ENCODE measurements at places on chromosomes 7 and 10.

- no peak for DNase-seq
Measured at GRCh38 chr10:1049425-1049958, 573 bp upstream of the IDI1 start.

GRCh38 chr7:54985426-54986330 is 33.1 kb upstream of the EGFR start:
- DNase-seq = no peak

DNA sequence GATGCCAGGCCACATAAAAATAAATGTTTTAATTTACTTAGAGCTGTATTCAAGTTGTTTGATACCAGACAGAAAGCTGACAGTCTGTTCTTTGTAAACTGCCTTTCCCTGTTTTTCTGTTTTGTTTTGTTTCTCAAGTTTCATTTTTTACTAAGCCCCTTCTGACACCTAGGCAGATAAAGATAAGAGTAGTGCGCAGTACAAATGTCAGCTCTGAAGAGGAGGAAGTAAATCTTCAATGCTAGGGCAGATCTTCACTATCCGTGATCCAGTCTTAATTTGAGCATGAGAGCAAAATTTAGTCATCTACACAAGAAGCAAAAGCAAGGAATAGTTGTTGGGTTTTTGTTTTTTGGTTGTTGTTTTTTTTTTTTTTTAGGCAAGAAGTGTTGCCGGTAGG is 27.3 kb downstream of the MTURN start:
- no peak for DNase-seq

- DNase-seq = no peak
Measured at GRCh38 chr10:79335094-79335469, 12.2 kb upstream of the PPIF start.

DNA sequence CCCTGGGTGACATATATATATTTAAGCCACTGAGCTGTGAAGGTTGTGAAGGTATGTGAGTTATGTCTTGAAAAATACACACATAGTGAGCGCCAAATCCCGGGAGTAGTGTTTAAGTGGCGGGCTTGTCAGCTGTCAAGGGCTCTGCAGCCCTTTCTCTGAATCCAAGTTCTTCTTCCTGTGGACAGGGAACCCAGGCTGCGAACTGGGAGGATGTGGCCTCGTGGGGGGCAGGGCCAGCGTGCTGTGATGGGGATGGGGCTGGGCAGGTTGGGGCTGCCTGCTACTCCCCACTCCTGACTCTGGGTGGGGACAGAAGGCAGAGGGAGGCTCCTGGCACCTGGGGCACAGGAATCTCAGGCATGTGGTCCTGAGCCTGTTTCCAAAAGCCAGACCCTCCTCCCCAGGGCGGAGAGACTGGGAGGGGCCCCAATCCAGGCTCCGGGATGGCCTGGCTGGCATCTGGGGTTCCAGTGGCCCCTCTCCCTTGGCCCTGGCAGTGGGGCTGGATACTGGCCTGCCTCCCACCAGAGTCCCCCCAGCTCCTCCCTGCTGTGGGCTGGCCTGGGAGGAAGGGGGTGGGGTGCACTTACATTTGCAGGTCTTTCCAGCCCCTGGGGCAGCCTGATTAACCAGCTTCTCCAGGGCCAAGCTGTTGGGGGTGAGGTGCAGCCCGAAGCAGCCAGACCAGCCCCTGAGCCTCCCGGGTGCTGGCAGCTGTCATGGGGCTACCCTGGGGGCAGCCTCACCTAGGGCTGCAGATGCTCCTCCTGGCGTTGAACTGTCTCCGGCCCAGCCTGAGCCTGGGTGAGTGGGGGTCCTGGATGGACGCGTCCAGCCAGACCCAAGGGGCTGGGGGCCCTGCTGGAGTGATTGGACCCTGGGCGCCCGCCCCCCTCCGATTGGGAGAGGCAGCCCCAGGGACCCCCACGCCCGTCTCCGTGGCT is at the start of gene UPK3B:
Gene UPK3B (plus strand): TSS at position 622 of the 947 bp plus-strand sequence. CDS start 101 bp downstream, at position 723.
- DNase-seq = peak; percentile 24

DNA sequence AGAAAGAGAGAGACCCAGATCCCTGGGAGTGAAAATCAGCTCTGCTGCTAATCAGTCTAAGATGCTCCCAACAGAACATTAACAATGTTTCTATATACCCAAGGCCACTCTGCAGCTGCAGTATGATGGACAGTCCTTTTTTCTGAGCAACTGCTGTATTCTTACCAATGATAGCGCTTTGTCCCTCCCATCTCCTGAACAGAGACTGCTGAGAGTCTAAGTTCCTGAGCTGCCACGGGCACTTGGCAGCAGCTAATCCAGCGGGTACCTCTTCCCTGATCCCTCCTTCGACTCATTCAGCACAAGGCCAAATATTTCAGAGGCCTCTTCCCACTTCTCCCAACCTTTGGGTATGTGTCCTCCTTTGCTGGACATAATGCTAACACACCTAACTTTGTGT is 7.7 kb downstream of the CPVL start:
- no peak for DNase-seq

DNA sequence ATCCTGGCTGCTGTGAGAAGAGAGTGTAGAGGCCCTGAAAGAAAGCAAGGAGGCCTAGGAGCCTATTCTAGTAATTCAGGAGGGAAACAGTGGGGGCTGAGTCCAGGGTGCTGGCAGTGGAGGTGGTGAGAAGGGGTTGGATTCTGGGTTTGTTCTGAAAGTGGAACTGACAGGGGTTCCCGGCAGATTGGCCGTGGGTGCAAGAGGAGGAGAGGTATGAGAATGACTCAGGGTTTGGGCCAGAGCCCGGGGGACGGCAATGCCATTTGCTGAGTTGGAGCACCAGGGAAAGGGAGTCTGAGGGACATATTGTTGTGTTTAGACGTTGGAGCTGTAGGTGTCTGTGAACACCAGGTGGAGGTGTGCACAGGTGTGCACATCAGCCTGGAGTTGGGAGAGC is 38.5 kb downstream of the NPTX2 start:
- DNase-seq = no peak

GRCh38 chr10:1716839-1717238 is 20.5 kb downstream of the ADARB2 start:
- DNase-seq = no peak

GRCh38 chr7:81232084-81232799 is 313.4 kb upstream of the SEMA3C start:
- no peak for DNase-seq

GRCh38 chr10:121889212-121889611 is 38.6 kb downstream of the ATE1 start:
- no peak for DNase-seq

DNA sequence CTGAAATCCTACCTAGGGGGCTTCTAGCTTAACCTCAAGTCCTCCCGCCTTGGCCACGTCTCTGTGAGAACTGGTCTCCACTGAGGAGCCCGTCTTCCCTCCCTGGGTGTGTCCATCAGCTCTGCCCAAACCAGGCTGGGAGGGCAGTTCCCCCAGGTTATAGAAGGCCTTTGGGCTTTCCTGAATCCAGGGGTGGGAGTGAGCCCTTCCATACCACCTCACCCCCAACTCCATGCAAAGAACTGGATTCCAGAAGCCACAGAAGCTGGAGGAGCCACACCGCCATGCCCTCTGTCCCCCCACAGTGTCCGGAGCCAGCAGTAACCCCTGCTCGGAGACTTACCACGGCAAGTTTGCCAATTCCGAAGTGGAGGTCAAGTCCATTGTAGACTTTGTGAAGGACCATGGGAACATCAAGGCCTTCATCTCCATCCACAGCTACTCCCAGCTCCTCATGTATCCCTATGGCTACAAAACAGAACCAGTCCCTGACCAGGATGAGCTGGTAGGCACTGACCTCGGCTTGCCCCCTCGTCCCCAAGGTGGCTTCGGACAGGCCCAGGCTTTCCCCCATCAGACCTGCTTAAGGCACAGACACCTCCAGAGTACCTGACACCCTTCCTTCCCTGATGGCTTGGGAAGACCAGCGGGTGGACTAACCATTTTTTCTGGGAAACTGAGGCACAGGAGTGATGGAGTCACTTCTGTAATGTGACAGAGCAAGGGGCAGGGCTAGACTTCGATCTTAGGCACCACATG is 4.7 kb downstream of the CPA1 start:
- DNase-seq = no peak

- no peak for DNase-seq
Measured at GRCh38 chr10:59873896-59874295, 32.5 kb downstream of the CCDC6 start.

- no peak for DNase-seq
Measured at GRCh38 chr10:11595395-11595692, 16.1 kb downstream of the USP6NL start.

- no peak for DNase-seq
Measured at GRCh38 chr10:69898941-69899340, 97.2 kb downstream of the COL13A1 start.

- no peak for DNase-seq
Measured at GRCh38 chr10:95605163-95605562, 44.0 kb upstream of the SORBS1 start.
